ENCODE measurements at places on chromosomes 1 and 21. TPM values are rescaled to one million over a fixed set of nuclear protein-coding genes. Genes with fewer than 3 reads are reported as not detected.

GRCh38 chr1:239906394-239906793, 185.3 kb upstream of the FMN2 start:
- no peak for DNase-seq
- H3K4me3 ChIP-seq = no peak overlapping the region
- no peaks in the 10 kb centered on the region for H3K27me3 ChIP-seq

DNA sequence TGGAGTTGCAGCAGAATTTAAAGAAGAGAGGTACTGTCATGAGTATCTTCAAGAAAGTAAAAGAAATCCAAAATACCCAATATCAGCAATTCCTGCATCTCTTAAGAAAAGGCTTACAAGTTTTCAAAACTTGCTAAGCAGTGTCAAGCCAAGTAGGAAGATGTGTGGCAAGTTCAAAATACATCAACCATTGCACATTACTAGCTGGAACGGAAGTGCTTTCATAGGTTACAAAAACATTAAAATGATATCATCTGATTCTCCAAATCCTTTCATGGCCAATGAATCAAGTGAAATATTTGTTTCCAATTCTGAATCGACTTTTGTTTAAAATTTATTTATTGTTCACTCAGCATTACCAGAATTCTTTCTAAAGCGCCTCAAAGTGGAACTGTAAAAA, 5.7 kb upstream of the ABCA4 start:
- H3K4me1 ChIP-seq = no peaks in the 10 kb centered on the region
- DNase-seq = no peak
- H3K36me3 ChIP-seq = no peaks in the 10 kb centered on the region
- H3K27ac ChIP-seq = no peak overlapping the region

DNA sequence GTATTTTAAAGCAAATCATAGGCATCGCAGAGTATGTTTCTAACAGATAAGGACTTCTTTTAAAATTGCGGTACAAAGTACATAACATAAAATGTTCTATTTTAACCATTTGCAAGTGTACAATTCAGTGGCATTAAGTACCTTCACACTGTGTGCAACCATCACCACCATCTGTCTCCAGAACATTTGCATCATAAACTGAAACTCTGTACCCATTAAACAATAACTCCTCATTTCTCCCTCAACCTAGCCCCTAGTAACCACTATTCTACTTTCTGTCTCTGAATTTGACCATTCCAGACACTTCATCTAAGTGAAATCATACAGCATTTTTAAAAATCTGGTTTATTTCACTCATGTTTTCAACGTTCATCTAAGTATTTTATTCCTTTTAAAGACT, 16.6 kb upstream of the ATF3 start:
- no peak for DNase-seq
- H3K27ac ChIP-seq = no peak overlapping the region
- peaks cover 18% of the 10 kb centered on the region for H3K4me1 ChIP-seq
- H3K27me3 ChIP-seq = peaks cover 11% of the 10 kb centered on the region

DNA sequence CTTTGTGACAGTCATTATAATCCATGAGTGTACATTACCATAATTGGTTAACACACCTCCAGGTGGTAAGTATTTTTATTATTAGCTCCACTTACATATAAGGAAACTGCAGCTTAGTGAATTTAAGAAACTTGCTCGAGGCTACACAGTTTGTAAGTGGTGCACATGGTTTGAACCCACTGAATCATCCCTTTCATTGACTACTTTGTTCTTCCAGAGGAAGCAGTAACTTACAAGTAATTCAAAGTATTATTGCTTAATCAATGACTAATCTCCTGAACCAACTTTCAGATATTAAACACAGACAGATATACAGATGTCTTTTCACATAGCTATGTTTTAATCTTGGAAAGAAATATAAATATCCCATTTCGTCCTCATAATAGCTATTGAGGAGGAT, 18.7 kb upstream of the CLDN8 start:
- H3K4me1 ChIP-seq = no peaks in the 10 kb centered on the region
- H3K27me3 ChIP-seq = no peaks in the 10 kb centered on the region
- H3K36me3 ChIP-seq = no peaks in the 10 kb centered on the region

ZNF678 gene
- total RNA-seq = 10.2 TPM

- DNase-seq = no peak
- H3K27ac ChIP-seq = no peak overlapping the region
- H3K27me3 ChIP-seq = no peaks in the 10 kb centered on the region
These were observed 11.7 kb downstream of the CAPN9 start for GRCh38 chr1:230758709-230759368.

- no peak overlapping the region for H3K27ac ChIP-seq
- H3K4me3 ChIP-seq = no peak overlapping the region
- no peaks in the 10 kb centered on the region for H3K36me3 ChIP-seq
These were observed 120.0 kb downstream of the S1PR1 start for GRCh38 chr1:101356604-101357443.

DNA sequence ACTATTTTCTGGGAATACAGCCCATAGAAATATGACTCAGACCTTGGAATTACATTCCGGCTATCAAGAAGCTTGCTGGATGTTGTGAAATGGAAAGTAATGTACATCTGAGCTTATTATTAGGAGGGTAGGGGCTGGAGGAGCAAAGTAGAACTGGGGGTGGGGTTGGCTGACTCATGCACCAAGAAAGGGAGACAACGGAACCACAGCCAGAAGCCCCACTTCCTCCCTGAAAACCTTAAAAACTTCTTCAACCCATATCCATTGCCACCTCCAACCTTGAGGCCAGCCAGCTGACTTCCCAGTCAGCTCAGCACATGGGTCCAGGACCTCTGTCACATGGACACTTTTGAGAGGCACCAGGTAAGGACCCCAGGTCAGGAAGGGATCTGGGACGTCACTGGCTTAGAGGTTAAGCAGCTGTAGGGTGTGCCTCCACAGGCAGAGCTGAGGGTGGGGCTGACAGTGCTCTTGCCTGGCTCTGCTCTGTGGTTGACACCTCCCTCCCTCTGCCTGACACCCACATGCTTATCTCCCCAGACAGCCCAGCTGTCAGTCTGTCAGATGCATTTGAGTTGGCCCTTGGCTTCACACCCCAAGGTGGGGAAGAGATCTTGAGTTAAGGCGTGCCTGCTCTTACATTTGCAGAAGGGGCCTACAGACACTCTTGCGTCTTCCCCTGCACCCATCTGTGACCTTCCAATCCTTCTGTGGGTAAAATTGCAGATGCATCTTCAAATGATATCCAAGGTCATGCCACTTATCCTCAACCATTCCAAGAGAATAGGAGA, 5.7 kb upstream of the ZNF683 start:
- H3K27ac ChIP-seq = peak overlapping the region; percentile 53
- peaks cover 82% of the 10 kb centered on the region for H3K4me1 ChIP-seq

DNA sequence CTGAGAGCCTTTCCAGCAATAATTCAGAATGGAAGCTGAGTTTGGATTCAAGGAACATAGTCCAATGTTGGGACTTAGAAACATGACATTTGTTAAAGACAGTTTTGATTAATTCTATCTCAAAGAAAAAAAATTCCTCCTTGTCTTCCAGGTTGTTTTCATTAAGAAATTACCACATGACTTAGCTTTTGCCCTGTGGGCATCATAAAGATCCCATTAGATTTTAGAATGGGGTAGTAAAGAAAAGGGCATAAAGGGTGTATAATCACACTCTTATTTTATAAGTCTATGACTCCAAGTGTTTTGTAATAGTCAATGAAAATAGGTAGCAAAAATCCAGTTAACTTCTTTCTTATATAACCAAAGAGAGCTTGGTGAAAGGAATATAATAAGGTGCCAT, 14.3 kb upstream of the PRKAA2 start:
- no peaks in the 10 kb centered on the region for H3K36me3 ChIP-seq
- H3K27me3 ChIP-seq = no peaks in the 10 kb centered on the region
- H3K27ac ChIP-seq = no peak overlapping the region
- no peak overlapping the region for H3K4me3 ChIP-seq
- no peak for DNase-seq
- H3K4me1 ChIP-seq = no peaks in the 10 kb centered on the region

- peaks cover 28% of the 10 kb centered on the region for H3K27me3 ChIP-seq
- H3K27ac ChIP-seq = no peak overlapping the region
- no peak for DNase-seq
- no peak overlapping the region for H3K4me3 ChIP-seq
- H3K36me3 ChIP-seq = no peaks in the 10 kb centered on the region
- H3K4me1 ChIP-seq = peaks cover 12% of the 10 kb centered on the region
These were observed 72.5 kb downstream of the FOXD2 start for GRCh38 chr1:47510282-47510811.

DDR2 gene
- 0.53 TPM for total RNA-seq

DNA sequence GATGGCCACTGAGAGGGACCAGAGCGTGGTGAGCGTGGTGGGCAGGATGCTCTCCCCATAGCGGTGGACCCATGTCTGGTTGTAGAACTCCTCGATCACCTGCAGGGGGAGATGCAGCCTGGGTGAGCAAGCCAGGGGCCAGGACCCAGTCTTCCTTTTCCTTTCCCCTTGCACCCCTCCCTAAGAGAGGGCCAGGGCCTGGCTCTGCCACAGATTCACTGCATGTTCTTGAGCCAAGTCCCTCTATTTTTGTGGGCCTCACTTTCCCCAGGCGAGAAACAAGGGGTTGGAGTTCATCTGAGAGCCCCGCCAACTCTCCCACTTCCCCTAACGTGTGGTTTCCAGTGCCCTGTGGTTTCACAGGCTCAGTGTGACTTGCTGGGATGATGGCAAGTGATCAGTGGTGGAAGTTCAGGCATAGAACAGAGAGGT, 27.5 kb downstream of the SLC2A1 start:
- H3K27me3 ChIP-seq = no peaks in the 10 kb centered on the region
- H3K4me3 ChIP-seq = peak overlapping the region; percentile 29
- peaks cover 64% of the 10 kb centered on the region for H3K4me1 ChIP-seq
- peaks cover 47% of the 10 kb centered on the region for H3K36me3 ChIP-seq
- peak overlapping the region; percentile 53 for H3K27ac ChIP-seq

- no peak for DNase-seq
- no peak overlapping the region for H3K4me3 ChIP-seq
- peaks cover 4% of the 10 kb centered on the region for H3K4me1 ChIP-seq
- H3K27ac ChIP-seq = no peak overlapping the region
- no peaks in the 10 kb centered on the region for H3K36me3 ChIP-seq
These were observed 10.3 kb downstream of the NPR1 start for GRCh38 chr1:153688736-153689328.

GRCh38 chr21:33951276-33952178, 35.9 kb upstream of the ATP5PO start:
- no peaks in the 10 kb centered on the region for H3K27me3 ChIP-seq
- H3K4me1 ChIP-seq = peaks cover 81% of the 10 kb centered on the region
- H3K27ac ChIP-seq = peak overlapping the region; percentile 30
- H3K36me3 ChIP-seq = no peaks in the 10 kb centered on the region

DNA sequence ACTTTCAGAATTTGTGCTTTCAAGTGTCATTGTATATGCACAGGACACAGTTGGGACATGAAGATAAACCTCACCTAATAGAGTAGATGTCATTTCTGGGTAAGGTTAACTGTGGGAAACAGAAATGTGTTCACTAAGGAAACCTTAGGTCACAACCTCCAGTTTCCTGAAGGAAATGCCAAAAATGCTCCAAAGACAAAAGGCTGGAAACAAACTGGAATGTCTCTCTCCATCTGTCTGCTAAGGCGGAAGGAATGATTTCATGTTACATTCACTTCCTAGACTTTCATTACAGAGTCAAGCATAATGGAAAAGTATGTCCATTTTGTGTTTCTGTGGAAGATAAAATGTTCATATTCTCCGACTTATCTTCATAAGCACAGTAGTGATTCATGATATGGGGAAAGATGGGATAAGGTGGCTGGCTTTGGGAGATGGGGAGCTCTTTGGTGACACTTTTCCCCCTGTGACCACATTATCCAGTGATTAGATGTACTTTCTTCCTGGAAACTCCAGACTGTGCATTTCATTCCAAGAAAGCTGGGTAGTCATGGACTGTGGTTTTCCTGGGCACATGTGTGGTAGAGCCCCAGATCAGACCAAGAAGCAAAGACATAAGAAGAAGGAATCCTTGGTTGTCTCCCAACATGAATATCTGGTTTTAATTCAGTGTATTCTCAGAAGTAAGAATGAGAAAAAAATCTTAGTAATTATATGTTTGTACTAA, 5.7 kb downstream of the S1PR1 start:
- no peaks in the 10 kb centered on the region for H3K27me3 ChIP-seq
- H3K27ac ChIP-seq = peak overlapping the region; percentile 33
- peaks cover 40% of the 10 kb centered on the region for H3K36me3 ChIP-seq
- H3K4me3 ChIP-seq = no peak overlapping the region

RGS21 gene
- total RNA-seq = not detected

- DNase-seq = no peak
- no peak overlapping the region for H3K27ac ChIP-seq
- no peaks in the 10 kb centered on the region for H3K27me3 ChIP-seq
These were observed 103.8 kb downstream of the ADSS2 start for GRCh38 chr1:244347942-244348341.

FCRLB gene
- 1.5 TPM for total RNA-seq

RBM11 gene
- total RNA-seq = 1.7 TPM

DNA sequence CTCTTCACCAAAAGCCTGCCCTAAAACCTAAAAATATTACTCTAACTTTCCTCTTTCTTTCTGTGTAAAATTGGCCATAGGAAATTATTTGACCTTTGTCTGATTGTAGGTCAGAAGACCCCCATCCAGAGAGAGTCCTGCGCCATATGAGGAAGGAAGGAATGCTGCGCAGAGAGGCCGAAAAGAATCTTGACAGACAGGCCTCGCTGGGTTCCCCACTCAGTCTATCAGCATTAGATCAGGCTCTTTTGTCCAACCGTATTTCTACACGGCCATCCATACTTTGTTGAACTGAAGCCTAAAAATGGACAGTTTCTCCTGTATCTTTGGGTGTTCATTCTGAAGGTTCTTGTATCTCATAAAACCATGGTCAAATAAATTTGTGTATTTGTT, 4.3 kb upstream of the SLC30A2 start:
- H3K36me3 ChIP-seq = no peaks in the 10 kb centered on the region
- no peaks in the 10 kb centered on the region for H3K4me1 ChIP-seq
- peaks cover 12% of the 10 kb centered on the region for H3K27me3 ChIP-seq

AIM2 gene
- total RNA-seq = 7.8 TPM

- H3K27ac ChIP-seq = no peak overlapping the region
- H3K4me3 ChIP-seq = no peak overlapping the region
- H3K27me3 ChIP-seq = peaks cover 4% of the 10 kb centered on the region
- no peaks in the 10 kb centered on the region for H3K36me3 ChIP-seq
- DNase-seq = no peak
- H3K4me1 ChIP-seq = no peaks in the 10 kb centered on the region
These were observed 600 bp downstream of the ASTN1 start for GRCh38 chr1:177163844-177164379.

DNA sequence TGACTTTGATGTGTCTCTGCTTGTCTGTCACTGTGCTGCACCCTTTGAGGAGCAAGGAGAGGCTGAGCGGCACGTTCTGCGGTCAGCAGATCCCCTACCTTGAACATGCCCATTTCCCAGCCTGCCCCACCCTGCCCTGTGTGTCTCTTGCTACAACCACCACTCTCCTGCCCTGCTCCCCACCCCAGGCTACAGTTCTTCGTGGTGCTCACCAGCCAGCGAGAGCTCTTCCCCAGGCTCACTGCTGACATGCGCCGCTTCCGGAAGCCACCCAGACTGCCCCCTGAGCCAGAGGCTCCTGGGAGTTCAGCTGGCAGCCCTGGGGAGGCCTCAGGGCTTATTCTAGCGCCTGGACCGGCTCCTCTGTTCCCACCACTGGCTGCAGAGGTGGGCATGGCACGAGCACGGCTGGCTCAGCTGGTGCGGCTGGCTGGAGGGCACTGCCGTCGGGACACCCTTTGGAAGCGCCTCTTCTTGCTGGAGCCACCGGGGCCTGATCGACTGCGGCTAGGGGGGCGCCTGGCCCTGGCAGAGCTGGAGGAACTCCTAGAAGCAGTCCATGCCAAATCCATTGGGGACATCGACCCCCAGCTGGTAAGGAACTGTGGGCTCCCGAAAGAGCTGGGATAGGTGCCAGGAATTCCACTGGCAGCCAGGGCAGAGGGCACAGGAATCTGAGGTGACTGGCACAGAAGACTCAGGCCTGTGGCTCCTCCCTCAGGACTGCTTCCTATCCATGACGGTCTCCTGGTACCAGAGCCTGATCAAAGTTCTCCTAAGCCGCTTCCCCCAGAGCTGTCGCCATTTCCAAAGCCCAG, 5.6 kb downstream of the HYI start:
- no peak for DNase-seq
- H3K36me3 ChIP-seq = peaks cover 59% of the 10 kb centered on the region
- no peak overlapping the region for H3K4me3 ChIP-seq
- no peaks in the 10 kb centered on the region for H3K27me3 ChIP-seq

Measured in CD4-positive, alpha-beta memory T cell (primary cell).